ENCODE measurements at places on chromosomes 11 and 22.

GRCh38 chr22:46156031-46156430, 5.7 kb downstream of the PPARA start:
- no peak for DNase-seq

GRCh38 chr11:94912806-94913205, 60.5 kb downstream of the CWC15 start:
- DNase-seq: no peak

DNA sequence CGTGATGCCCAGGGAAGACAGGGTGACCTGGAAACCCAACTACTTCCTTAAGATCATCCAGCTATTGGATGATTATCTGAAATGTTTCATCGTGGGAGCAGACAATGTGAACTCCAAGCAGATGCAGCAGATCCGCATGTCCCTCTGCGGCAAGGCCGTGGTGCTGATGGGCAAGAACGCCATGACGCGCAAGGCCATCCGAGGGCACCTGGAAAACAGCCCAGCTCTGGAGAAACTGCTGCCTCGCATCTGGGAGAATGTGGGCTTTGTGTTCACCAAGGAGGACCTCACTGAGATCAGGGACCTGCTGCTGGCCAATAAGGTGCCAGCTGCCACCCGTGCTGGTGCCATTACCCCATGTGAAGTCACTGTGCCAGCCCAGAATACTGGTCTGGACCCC, 43.5 kb upstream of the DAGLA start:
- DNase-seq: no peak

- no peak for DNase-seq
Observed at GRCh38 chr22:36036167-36036624, 7.6 kb upstream of the RBFOX2 start.

- no peak for DNase-seq
Observed at GRCh38 chr22:39182478-39183030, 30.1 kb upstream of the CBX7 start.

DNA sequence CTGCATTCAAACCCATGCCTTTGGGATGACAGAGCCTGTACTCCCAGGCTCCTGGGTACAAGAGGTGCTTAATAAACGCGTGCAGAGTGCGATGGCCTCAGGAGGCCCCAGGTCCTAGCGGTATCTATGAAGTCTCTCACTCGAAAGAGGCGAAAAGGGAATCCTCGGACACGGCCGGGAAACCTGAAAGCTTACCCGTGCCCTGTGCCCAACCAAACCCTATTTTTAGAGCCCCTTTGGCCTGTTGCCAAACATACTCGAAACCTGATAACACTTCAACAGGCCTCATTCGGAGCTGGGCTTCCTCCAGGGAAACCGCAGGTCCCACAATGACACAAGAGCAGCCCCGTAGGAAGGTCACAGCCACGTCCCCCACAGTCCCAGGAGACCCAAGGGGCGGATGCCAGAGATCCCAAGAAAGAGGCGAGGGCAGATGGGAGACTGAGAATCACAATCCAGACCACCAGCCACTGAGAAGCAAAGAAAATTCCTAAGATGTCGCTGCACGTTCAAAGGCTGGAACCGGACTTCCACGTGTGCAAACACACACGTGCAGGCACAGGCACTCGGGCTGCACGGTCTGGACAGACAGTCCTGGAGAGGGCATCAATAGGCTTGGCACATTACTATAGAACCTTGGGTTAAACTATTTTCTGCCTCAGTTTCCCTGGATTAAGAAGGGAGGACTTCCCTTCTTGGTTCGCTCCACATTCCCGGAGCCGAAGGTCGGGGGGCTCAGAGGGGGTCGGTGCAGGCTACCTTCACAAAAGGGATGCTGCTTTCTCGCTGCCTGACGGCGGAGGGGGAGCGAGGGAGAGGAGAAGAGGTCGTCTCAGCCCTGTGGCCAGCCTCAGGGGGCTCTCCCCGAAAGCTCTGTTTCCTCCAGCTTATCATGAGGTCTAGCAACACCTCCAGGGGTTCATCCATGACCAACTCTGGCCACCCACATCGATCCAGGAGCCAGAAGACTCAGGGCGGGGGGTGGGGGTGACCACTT, 8.2 kb downstream of the PDGFB start:
- DNase-seq: no peak

DNA sequence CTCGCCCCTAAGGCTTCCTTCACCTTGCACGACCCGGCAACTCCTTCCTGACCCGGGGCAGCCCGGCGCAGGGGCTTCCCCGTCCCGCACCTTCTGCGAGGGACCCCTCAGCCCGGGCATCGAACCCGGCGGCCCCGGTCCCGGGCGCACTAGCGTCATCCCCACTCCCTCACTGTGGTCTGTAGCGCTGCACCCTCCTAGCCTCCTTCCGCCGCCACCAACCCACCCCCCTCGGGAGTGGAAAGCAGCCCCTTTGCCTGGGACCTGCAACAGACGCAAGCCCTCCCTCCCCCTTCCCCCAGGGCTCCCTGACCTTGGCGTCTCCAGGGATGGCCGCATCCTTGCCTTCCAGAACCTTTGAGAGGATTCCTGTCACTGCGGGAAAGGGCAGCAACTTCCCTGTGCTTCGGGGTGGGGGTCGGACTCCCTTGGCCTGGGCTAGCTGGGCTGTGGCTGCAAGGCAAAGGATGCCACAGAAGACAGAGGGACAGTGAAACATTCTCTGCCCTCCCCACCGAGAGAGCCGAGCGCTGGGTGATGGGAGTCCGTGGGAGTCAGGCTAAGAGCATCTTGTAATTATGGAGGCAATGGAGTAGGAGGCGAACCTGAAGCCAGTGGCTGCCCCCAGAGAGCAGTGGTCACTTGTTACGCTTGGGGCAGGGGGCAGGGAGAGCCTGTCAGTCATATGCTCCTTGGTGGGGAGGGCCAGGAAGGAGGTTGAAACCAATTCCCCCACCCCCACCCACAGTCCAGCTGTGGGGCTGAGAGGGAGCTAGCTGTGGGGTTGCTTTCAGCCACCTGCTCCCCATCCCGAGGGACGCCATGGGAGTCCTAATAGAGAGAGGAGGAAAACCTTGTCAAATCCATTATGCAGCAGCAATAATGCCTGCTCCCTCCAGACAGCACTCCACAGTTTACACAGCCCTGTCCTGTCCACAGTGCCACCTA, 920 bp downstream of the TMEM132A start:
- no peak for DNase-seq

GRCh38 chr22:46578824-46579561, 41.2 kb upstream of the GRAMD4 start:
- no peak for DNase-seq

- no peak for DNase-seq
Observed at GRCh38 chr11:57426439-57426928, 437 bp downstream of the SLC43A3 start.

Measured in forelimb muscle (tissue), 1 donor.